MV-4-11 (cell line): ENCODE measurements at places on chromosomes 3 and 15.

DNA sequence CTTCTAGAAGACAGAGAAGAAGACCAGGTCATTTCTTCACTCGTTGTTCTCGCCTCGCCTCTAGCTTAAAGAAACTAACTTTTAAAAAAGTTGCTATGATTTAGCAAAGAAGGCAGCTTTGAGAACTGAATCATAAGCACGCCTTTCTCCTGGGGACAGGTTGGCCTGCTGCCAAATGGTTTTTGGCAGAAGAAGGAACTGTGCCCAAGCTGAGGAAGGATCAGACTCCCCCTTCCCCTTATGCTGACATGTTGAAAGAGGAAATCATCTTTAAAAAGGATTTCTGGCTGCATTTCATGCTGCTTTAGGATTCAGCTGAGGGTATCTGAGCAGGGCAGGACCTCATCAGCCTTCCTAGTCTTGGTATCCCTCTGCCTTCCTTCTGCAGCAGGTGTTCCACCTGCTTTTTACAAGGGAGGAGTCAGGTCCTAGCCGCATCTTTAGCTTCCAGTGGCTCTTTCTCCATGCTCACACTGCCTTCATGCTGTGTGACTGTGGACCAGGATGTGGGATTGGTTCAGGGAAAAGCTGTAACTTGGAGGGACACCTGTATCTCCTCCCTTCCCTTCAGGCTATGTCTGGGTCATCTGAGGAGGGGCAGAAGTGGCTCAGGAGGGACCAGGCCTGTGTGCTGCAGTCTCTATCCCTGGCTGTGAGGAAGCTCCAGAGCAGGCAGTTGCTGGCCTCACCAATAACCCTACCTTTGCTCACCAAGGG, 34.1 kb upstream of the HACD2 start:
- DNase-seq, result peak; percentile 95

DNA sequence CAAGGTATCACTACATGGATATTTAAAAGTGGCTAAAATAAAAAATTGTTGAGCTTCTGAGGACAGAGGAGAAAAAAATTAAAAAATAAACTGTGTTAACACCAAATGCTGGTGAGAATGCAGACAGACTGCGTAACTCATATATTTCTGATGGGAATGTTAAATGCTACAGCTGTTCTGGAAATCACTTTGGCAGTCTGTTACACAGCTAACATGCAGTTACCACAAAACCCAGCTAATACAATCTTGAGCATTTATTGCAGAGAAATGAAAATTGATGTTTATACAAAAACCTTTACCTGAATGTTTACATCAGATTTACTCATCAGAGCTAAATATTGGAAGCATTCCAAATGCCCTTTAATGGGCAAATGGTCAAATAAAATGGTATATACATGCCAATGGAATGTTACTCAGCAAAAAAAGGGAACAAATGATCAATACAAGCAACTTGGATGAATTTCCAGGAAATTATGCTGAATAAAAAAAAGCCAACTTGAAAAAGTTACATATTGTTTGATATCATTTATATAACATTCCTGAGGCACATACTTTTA, 24.6 kb downstream of the MNS1 start:
- no peak for DNase-seq

GRCh38 chr15:59294574-59295260, 78.0 kb downstream of the MYO1E start:
- no peak for DNase-seq

- DNase-seq, result no peak
Measured at GRCh38 chr15:99993681-99994131, 260.5 kb upstream of the LYSMD4 start.

- peak; percentile 34 for DNase-seq
Measured at GRCh38 chr3:50562861-50563260, 4.7 kb downstream of the C3orf18 start.
